ENCODE measurements at places on chromosomes 5 and 9.

- no peak for DNase-seq
Observed at GRCh38 chr9:130970855-130971254, 31.8 kb upstream of the FIBCD1 start.

DNA sequence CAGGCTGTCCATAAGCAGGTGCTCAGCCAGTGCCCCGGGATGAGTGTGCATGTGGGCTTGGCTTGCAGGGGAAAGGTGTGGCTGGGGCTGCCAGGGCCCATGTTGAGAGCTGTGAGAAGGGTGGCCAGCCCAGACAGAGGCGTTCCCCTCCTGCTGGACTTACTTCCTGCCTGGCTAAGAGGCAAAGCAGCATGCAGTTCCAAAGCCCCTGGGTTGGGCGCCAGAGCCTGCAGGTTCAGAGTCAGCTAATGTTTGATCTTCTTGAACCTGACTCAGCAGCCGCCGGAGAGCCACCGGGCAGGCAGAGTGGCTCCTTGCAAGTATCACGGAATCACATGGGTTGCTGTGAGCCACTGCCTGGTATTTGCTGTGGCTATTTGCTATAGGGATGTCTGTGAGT is 168.4 kb upstream of the MAP1B start:
- DNase-seq, result no peak

- DNase-seq, result peak; percentile 40
Observed at GRCh38 chr9:133074111-133074651, 12.4 kb downstream of the CEL start.

GRCh38 chr5:154757814-154758406 is 2.7 kb downstream of the LARP1 start:
- no peak for DNase-seq

DNA sequence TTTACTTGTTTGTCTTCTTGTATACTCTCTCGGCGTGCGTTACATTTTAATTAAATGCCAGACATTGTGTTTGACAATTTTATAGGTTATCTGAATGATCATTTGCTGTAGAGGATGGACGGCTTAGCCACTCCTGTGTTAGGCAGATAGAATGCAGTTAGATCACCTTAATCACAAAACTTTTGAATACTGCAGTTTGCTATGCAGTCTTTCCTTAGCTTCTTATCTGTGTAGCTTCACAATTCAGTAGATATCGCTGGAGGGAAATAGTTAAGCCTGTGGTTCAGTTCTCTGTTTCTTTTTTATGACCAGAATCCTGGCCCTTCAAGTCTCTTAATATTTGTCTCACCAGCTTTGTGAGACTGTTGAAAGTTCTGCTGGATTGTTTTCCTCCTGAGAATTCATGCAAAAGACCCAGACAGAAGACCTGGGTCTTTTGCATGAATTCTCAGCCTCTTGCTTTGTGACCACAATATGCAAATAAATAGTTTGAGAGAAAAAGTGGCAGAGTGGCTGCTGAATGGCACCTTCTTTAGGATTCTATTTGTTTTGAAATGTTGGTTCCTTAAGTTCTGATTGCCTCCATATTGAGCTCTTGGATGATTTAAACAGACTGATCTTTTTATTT is 40.2 kb downstream of the RASA1 start:
- no peak for DNase-seq

- DNase-seq, result no peak
Observed at GRCh38 chr9:84397151-84397728, 56.7 kb upstream of the SLC28A3 start.

DNA sequence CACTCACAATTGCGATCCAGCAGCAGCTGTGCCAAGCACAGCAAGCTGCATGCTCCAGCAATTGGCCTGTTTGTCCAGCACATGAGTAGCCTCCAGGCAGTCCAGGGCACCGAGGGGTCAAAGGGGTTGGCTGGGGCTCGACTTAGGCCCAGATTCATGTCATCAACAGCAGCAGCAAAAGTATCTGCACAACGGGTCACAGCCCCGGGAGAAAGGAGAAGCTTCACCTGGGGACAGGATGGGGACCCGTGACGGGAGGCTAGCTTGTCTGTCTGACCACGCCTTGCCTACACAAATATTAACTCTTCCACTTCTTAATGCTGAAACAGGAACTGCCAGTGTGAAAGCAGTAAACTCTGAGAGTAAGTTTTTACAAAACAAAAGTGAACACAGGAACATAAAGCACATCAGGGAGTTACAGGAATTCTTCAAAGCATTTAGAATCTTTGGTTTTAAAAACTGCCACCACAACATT is 191.2 kb downstream of the PIK3R1 start:
- DNase-seq, result no peak

GRCh38 chr5:173848986-173849596 is 39.1 kb upstream of the CPEB4 start:
- no peak for DNase-seq

DNA sequence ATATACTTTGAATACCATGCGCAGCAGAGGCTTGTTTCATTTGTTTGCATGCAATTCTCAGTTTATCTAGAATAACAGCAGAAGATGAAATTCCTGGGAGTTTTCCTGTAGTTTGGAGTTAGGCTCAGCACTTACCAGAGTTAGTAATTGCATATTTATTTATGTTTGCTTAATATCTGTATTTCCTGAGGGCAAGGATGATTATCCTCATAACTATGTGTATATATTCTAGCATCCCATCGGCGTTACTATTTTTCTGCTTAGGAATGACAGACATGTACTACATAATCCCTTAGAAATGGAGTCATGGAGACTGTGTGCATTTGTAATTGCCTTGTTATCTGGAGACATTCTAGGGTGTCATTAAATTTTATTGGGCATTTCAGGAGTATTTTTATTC is 1184.8 kb downstream of the DTWD2 start:
- peak; percentile 93 for DNase-seq

- no peak for DNase-seq
Observed at GRCh38 chr5:108382784-108383330, 959 bp upstream of the FBXL17 start.

- DNase-seq, result no peak
Observed at GRCh38 chr9:68437785-68438184, 81.4 kb downstream of the PGM5 start.

- DNase-seq, result no peak
Observed at GRCh38 chr5:526456-527088, 2.3 kb upstream of the SLC9A3 start.

DNA sequence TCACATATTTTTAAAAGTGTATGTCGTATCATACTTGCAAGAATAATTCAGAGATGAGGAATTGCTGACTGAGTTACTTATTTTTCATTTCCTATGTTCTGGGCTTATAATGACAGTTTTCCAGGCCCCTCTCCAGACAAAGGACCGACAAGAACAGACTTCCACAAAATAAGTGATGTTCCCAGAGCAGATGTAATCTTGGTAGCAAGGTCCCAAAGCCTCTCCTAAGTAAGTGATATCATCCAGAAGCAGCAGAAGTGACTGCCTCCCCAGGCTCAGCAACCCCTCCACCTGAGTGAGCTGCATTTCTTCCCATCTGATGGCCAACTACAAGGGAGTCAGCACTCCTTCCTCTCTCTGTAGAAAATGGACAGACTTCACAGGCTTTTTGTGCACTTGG is 57.1 kb downstream of the SEMA6A start:
- no peak for DNase-seq

- no peak for DNase-seq
Observed at GRCh38 chr9:135914921-135915320, 7.6 kb upstream of the CAMSAP1 start.

- DNase-seq, result no peak
Observed at GRCh38 chr5:124289130-124289529, 457.3 kb downstream of the ZNF608 start.

- DNase-seq, result no peak
Observed at GRCh38 chr5:59107692-59108091, 524.8 kb downstream of the RAB3C start.

DNA sequence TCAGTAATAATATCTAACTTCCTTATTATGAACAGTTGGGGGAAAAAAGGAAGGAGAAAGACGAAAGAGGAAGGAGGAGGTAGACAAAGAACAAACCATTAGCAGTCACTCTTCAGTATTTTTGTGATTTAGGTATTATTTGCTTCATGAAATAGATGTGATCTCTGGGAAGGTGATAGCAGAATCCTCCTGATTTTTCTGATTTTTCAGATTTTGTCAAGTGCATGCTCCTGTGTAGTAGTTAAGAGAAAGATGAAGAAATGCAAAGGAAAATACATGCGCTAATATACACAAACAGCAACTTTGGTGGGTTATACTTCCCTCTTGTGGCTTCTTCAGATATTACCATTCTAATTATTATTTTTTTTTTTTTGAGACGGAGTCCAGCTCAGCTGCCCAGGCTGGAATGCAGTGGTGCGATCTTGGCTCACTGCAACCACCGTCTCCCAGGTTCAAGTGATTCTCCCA is 31.6 kb downstream of the LMNB1 start:
- no peak for DNase-seq

GRCh38 chr5:11803436-11803835 is 100.8 kb downstream of the CTNND2 start:
- no peak for DNase-seq

GRCh38 chr5:7714697-7715096 is 136.2 kb downstream of the CFAP90 start:
- no peak for DNase-seq

DNA sequence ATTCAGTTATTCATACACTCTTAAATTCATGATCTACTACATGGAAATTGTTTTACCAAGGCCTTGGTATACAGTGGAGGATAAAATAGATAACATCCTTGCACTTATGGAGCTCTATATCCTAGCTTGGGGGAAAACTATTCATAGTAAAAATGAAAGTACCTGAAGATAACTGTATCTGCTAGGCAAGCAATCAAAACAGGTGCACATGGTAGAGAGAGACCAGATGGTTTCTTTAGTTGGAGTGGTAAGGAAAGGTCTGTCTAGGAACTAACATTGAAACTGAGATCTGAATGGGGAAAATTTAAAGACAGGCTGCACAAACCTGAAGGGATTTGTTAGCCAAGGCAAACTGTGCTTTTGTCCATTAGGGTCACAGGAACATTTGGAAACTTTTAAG is 11.1 kb upstream of the SLCO4C1 start:
- DNase-seq, result no peak

- DNase-seq, result no peak
Observed at GRCh38 chr9:22009506-22009867, 382 bp upstream of the CDKN2B start.

DNA sequence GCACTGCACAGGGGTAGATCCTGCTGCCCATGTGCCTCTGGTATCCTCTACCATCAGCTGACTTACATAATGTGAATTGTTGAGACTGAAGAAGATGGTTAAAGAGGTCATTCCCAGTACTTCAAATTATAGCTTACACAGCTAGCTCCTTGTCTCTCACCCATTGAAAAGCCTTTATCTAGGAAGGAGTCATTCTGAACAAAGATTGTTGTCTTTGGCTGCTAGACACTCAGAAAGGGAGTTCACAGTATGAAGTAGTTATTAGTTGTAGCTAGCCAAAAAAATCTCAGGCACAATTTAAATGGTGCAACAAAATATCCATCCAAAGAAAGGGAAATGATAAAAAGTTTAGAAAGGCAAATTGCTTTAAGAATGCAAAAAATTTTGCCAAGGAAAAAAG is 102.0 kb upstream of the NREP start:
- no peak for DNase-seq

DNA sequence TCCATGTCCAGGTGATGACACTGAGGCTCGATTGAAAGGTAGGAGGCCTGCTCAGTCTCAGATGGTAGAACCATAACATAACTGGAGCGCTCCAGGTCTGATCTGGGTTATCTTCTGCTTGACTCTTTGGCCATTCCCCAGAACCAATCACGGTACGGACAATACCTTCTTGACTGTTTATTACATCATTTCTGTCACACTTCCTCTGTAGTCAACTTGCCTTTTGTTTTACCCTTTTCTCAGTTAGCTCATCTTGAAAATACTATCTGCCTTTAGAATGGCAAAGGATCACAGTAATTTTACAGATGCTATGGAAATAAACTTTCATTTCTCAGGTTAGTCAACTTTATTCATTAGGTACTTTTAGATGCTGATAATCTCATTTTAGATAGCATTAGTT is 22.4 kb downstream of the GLRA1 start:
- DNase-seq, result no peak

- DNase-seq, result no peak
Observed at GRCh38 chr5:1222147-1222546, 3.0 kb upstream of the SLC6A18 start.

- no peak for DNase-seq
Observed at GRCh38 chr5:21826884-21827283, 1026.3 kb downstream of the CDH12 start.

- no peak for DNase-seq
Observed at GRCh38 chr9:81404931-81405598, 284.3 kb downstream of the TLE1 start.

- DNase-seq, result no peak
Observed at GRCh38 chr9:113616116-113616515, 152.6 kb downstream of the RGS3 start.

DNA sequence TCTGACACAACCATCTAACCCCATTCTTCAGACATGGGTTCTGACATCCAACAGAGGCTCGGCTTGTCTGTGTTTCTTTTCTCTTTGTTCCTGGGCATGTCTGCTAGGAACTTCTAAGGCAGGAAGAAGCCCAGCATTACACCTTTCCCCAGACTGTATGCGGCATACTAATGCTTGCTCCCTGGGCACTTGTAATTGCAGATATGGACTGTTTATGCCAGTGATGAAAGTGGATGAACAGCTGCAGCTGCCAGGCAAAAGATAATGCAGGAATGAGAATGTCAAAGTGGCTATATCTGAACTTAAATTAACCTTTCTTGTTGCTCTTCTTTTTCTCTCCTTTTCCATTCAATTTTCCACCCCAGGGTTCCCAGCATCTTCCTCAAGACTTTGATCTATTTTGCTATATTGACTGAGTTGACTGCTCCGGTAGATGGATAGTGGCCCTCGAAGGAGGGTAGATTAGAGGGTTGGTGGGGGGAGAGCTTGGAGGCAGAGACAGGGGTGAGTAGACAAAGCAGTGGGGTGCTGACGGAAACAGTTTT is 344.4 kb downstream of the MAN2A1 start:
- no peak for DNase-seq

- no peak for DNase-seq
Observed at GRCh38 chr5:143758015-143758414, 53.9 kb upstream of the HMHB1 start.

- no peak for DNase-seq
Observed at GRCh38 chr9:121658166-121658565, 6.7 kb downstream of the DAB2IP start.

- DNase-seq, result no peak
Observed at GRCh38 chr9:19451240-19452087, 42.7 kb downstream of the ACER2 start.

GRCh38 chr5:107248066-107248695 is 422.6 kb downstream of the EFNA5 start:
- DNase-seq, result no peak

GRCh38 chr5:173294673-173295320 is 33.4 kb downstream of the STC2 start:
- no peak for DNase-seq

- no peak for DNase-seq
Observed at GRCh38 chr5:110751902-110752762, 13.3 kb downstream of the SLC25A46 start.

GRCh38 chr5:141680751-141681201 is 1.3 kb downstream of the ARAP3 start:
- DNase-seq, result no peak

- no peak for DNase-seq
Observed at GRCh38 chr9:111065414-111065813, 27.1 kb upstream of the LPAR1 start.

- DNase-seq, result no peak
Observed at GRCh38 chr5:82290908-82291307, 12.8 kb upstream of the RPS23 start.

- no peak for DNase-seq
Observed at GRCh38 chr9:137178201-137178938, 6.5 kb upstream of the TMEM210 start.
